ENCODE measurements at places on chromosomes 6 and 20.

DNA sequence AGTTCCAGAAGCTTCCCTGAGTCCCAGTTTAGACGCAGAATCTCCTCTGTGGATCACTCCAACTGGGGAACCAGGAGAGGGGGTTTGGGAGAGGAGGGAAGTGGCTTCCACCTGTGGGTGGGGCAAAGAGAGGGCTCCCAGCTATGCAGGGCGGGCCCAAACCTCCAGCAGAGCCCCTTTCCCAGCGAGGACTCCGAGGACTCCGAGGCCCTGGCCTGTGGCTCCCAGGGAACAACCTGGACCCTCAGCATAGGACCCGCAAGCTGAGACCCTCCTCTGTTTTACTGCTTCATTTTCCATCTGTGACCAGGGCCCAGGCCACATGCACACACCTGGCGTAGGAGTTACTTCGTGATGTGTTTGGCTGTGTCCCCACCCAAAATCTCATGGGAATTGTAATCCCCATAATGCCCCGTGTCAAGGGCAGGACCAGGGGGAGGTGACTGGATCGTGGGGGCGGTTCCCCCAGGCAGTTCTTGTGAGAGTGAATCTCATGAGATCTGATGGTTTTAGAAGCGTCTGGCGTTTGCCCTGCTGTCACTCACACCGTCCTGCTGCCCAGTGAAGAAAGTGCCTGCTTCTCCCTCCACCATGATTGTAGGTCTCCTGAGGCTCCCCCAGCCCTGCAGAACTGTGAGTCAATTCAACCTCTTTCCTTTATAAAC lies 27.9 kb downstream of the NTSR1 start:
- DNase-seq = no peak

DNA sequence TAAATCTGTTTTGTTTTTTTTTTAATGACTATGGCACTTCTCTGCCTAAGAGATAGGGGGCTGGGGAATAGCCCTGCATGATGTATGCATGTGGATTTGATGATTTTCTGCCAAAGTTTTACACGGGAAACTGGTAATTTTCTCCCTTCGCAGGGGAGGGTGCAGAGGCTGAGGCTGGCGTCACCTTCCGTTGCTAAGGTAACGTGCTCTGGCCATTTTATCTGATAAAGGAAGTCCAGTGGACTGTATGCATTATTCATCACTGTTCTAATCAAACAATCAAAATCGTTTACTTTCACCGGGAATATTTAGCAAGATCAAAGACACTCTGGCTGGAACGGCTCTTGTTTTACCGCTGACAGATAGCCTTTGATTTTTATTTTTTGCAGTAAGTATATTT lies 789 bp downstream of the PHACTR1 start:
- DNase-seq = no peak

DNA sequence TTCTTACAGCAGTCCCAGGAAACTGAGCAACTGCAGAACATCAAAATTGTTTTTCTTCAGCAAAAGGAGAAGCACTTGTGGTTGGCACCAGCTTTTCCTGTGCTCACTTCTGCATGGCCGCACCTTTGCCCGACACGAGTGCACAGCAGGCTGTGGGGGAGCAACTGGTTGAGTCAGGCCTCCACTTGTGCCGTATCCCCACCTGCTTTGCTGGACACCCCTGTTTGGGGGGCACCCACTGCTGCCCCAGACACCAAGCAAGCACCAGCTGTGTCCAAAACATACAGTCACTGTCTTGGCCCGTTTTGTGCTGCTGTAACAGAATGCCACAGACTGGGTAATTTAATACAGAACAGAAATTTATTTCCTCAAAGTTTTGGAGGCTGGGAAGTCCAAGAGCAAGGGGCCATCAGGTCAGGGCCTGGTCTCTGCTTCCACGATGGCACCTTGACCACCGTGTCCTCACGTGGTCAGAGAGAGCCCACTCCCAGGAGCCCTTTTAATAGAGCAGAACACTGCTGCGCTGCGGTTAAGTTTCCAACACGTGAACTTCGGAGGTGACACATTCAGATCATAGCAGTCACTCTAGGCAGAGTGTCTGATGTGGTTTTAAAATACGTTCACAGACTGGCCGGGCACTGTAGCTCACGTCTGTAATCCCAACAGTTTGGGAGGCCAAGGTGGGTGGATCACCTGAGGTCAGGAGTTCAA lies 8.7 kb upstream of the GMEB2 start:
- DNase-seq = no peak

DNA sequence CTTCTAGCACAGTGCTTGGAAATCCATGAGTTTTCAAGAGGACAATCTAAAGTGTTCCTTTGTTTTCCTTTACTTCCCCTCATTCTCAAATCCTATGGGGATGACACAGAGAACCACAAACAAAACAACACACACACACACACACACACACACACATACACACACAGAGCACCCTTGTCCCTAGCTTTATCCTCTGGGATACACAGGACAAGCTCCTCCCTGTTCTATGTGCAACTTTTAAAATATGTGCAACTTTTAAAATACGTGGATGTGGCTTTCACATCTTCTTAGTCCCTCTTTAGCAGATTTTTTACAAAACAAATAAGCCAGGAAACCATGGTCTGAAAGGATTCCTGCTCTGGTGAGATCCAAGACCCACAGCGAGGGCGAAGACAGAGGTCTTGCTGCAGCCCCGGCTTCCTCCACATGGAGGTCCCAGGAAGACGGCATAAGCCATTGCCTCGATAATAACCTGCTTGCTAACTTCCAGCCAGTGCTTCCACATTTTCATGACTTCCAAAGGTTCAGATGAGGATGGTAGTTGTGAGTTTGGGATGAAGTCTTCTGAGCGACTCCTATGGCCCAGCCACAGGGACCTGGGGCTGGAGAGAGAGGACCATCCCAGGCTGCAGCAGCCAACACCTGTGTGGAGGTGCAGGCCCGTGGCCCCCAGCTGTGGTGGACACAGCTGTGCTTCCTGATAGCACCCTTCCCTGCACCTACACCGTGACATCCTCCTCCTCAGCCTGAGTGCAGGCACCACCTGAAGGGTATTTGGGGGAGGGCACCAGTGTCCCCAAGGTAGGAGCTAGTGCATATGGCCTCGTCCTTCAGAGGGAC lies 62.8 kb upstream of the CD93 start:
- DNase-seq = no peak

GRCh38 chr6:121436960-121437850 lies 1.8 kb downstream of the GJA1 start:
- peak; percentile 19 for DNase-seq

Measured in NCI-H1105 (cell line).